ENCODE measurements at places on chromosomes 4 and X.

DNA sequence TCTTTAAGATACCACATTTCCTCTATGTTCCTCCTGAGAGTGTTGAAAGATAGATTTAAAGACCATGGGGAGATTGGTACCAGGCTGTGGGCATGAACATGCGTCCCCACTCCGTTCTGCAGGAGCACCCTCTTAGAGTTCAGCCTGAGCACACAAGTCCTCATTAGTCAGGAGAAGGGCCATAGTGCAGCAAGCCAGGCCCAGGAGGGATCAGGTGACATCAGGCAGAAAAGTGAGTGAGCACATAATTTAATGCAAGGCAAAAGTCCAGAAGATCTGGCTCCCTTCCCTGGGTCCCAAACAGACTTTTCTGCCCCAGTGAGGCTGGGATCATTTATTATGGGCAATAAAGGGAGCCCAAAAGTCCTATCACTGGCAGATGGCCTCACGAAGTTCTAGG, 263.7 kb upstream of the AGTR2 start:
- no peak for DNase-seq

GRCh38 chr4:188663369-188663768, 524.1 kb downstream of the TRIML1 start:
- no peak for DNase-seq

- no peak for DNase-seq
Observed at GRCh38 chrX:118772051-118772450, 44.6 kb downstream of the IL13RA1 start.

DNA sequence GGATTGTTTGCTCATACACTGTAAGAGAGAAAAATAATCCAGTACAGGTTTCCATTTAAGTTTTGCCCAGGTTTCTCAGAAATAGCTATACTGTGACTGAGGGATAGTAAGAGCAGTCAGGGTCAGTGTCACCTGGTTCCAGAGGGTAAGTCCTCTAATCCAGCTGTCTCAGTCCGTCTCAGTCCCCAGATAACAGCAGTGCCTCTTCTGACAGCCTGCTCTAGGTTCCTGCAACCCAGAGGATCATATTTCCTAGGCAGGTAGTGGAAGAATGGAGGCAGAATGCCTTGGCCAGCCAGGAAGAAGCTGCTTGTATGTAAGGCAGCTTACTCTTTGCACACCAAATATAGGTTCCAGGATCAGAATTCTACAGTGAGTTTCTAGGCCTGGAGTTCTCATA, 22.6 kb upstream of the GNRHR start:
- no peak for DNase-seq

DNA sequence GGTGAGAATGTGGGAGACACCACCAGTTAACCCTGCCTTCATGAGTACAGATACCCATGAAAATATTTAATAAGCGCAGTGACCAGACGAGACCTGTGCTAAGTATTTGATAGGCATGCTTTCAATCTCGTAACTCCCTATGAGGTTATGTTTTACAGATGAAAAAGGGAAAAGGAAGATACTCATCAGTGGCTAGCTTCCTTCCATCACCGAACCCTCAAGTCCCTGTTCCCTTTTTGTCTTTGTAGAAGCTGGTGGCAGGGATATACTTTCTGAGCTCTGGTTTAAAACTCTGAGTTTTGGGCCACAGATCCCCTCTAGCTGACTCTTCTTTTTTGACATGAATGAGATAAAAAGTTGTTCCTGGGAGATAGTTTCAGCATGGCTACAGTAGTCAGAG, 26.3 kb downstream of the AFF1 start:
- no peak for DNase-seq

DNA sequence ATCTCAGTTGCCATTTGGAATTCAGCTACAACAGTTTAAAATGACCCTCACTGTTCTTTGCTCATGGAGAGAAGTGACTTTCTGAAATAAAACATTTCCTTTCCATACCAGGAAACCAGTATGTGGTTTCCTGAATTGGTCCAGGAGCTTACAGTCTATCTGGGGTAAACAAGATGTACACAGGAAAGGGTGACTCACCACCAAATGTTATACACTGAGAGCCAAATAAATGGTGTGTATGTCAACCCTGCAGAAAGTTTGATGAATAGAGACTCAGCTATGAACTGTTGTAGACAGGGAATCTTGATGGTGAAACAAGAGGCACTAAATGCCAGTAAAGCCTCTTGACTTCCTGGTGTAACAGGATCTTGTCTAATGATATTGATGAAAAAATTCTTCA, 100.4 kb downstream of the HS6ST2 start:
- no peak for DNase-seq

GRCh38 chr4:19135895-19136633, 1114.5 kb upstream of the LCORL start:
- DNase-seq = no peak

- no peak for DNase-seq
Observed at GRCh38 chr4:88008743-88009171, 1.3 kb downstream of the PKD2 start.

DNA sequence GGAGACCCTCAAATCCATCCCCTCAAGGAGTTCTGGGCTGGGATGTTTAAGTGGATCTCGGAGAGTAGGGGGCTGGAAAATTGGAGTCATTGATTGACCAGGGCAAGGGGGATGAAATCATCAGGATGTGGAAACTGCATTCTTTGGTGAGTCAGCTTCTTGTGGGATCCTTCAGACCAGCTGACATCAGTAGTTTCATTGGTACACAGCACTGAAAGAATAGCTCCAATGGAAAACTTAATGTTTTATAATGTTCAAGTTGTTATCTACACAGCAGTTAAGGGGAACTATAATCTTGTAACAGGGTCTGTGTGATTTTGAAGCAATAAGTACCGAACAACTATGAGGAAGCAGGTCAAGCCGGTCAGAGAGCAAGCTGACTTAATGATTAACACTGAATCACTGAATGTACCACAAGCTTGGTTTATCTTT, 506.1 kb downstream of the RPA4 start:
- peak; percentile 6 for DNase-seq

DNA sequence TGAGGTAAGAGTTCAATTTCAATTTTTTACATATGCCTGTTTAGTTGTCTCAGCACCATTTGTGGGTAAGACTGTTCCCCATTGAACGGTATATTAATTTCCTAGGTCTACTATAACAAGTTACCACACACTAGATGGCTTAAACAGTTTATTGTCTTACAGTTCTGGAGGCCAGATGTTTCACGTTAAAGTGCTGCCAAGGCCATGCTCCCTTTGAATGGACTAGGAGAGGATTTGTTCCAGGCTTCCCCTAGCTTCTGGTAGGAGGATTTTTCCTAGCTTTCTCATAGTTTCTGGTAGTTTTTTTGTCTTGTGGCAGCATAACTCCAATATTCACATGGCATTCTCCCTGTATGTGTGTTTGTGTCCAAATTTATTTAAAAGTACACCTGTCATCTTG, 149.3 kb upstream of the CYSLTR1 start:
- no peak for DNase-seq

DNA sequence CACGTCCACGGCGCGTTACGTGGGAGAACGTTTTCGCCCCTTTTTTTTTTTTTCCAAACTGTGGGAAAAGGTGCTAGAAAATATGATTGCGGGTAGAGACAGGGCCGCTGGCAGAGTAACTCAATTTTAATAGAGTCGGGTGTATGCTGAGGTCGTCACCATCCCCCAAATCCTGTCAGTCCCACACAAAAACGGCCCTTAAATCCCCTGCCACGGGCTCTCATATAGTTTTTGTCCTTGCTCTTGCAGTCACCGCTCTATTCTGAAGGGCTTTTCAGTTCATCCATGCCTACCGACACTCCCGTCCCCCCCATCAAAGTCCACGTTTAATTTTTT, 796 bp upstream of the MED14 start:
- DNase-seq = no peak

DNA sequence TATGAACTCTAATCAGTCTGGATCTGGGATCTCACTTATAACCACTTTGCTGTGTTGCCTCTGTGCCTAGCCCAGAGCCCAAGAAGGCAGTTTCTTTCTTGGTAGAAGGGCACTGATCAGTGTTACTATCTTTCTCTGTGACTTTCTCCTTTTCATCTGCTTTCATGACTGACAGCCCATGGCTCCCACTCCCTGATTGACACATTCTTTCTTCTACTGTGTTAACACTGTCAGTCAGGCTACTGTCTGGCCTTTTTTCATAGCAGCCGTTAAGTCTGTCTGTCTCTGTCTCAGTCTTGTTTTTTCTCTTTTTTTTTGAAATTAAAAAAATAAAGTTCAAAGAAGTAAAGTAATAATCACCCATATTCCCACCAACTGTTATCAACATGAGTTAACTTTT, 210.6 kb downstream of the GPC3 start:
- no peak for DNase-seq

GRCh38 chr4:39641451-39641850, 2.8 kb upstream of the SMIM14 start:
- no peak for DNase-seq

GRCh38 chr4:40957281-40957680, 207.5 kb downstream of the NSUN7 start:
- no peak for DNase-seq

DNA sequence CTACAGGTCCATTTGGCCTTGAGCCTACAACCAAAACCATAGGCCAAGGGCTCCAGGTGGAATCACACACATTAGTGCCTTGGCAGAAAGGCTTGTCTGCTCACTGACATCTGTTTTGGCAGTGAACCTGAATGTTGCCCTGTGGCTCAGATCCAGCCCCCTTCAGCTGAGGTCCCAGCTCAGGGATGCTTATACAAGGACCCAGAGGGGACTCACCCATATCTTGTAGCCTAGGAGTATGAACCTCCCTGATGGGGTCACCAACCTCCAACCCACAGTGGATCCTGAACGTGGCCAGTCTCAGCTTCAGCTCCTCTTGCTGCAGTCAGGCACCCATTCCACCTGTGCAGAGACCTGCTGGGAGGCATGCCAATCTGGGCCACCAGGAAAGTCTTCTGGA, 50.8 kb upstream of the HMX1 start:
- DNase-seq = no peak

GRCh38 chrX:16267431-16267830, 100.2 kb downstream of the MAGEB17 start:
- DNase-seq = no peak

- DNase-seq = no peak
Observed at GRCh38 chrX:136629084-136629750, 18.7 kb upstream of the CD40LG start.

DNA sequence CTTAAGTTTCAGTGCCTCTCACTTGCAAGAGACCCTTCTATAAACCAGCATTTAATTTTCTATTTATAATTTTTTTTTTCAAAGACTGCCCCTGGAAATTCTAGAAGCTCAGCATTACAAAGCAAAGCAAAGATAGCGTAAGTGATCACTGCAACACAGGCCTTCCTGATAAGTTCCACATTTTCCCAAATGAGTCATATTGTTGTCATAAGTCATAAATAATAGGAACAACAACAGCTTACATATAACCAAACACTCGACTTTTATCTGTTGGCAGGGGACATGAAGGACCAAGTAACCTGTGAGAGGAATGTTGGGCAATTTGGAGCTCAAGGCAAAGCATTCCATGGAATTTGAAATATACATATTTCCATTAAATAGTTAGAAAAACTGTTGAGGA, 815.5 kb downstream of the DMD start:
- no peak for DNase-seq

DNA sequence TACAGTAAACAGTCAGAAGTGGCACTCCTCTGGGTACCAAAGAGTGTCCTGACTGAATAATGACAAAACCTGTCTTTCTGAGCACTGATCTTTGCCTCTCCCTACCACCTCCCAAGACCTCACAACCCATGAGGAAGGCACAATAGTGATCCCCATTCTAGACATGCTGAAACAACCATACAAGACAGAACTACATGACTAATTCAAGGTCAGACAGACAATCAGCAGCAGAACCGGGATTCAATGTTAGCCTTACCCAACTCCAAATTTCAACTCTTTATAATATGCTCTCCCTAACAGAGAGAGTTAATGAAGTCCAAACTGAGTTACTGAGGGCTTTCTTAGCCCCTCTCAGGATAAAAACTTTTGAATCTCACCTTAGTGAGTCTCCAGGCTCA, 71.0 kb downstream of the IRF2 start:
- DNase-seq = no peak

DNA sequence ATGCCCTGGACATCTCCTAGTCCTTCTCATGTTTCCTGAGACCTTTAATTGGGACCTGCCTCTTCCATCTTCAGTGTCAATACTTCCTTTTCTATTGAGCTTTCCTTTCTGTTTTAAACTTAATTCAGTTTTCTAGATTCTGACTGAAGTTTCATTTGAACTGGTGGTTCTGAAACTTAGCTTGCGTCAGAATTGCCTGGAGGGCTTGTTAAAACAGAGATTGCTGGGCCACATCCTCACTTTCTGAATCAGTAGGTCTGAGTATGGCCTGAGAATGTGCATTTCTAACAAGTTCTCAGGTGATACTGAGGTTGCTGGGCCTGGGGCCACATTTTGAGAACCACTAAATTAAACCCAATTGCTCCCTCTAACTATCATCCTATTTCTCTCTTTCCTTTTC, 152.1 kb upstream of the DGKK start:
- no peak for DNase-seq

GRCh38 chr4:150242820-150243458, 164.7 kb downstream of the DCLK2 start:
- no peak for DNase-seq

DNA sequence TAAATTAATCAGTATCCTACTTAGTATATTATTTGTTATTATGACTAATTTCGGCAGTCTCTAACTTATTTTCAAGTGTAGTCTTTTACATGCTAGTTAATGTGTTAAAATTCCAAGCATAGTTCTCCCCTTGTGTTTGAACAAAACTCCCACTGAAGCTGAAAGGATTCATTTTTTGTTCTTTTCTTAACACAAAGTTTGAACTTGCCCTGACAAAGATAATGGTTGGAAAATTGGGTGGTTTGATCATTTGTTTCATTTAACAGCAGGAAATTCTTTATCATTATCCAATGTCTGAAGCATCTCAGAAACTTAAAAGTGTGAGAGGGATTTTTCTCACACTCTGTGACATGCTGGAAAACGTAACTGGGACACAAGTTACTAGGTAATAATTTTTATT, 36.0 kb downstream of the INTU start:
- DNase-seq = no peak

- no peak for DNase-seq
Observed at GRCh38 chr4:4462970-4463369, 76.1 kb downstream of the NSG1 start.

- DNase-seq = no peak
Observed at GRCh38 chr4:38111717-38112116, 151.5 kb downstream of the PTTG2 start.

Measured in T1000 (cell line).